Suprapubic skin (tissue), 4 donors: ENCODE measurements at places on chromosomes 16 and 17. TPM values are rescaled to one million over a fixed set of nuclear protein-coding genes. Genes with fewer than 3 reads are reported as not detected.

The CCL23 gene
- not detected for total RNA-seq

The PLSCR3 gene
- 51.1 TPM for total RNA-seq

The PSMB3 gene
- 186 TPM for total RNA-seq

The NPIPB8 gene
- 4.9 TPM for total RNA-seq

The OR4D1 gene
- total RNA-seq: not detected

The ABCC6 gene
- total RNA-seq: 1.1 TPM

The GINS2 gene
- total RNA-seq: 2.5 TPM

The KRTAP16-1 gene
- total RNA-seq: 2.2 TPM

The NAGS gene
- total RNA-seq: 0.76 TPM

The OR1A2 gene
- not detected for total RNA-seq

The KRTAP4-4 gene
- total RNA-seq: not detected

The FBXL16 gene
- 13.7 TPM for total RNA-seq

The NPIPA8 gene
- 8.1 TPM for total RNA-seq

The SAMD14 gene
- not detected for total RNA-seq
